ENCODE measurements at places on chromosomes 7 and 10.

DNA sequence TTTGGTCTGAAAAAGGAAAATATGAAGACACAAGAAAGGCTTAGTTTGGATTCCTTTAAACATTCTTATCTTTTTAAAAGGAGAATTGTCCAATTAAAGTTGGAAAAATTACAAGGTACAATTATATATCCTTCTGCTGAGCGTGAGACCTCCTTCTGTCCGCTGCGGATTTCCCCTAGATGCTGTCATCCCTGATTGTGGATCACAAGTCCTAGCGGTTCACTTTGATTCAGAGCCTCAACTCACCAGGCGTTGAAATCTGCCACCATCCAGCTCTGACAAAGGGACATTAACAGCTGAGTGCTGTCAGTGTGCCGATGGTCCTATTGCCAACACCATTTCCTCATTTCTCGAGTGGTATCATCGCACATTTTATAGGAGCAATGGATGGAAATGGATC lies 73.1 kb upstream of the PTER start:
- DNase-seq = no peak

DNA sequence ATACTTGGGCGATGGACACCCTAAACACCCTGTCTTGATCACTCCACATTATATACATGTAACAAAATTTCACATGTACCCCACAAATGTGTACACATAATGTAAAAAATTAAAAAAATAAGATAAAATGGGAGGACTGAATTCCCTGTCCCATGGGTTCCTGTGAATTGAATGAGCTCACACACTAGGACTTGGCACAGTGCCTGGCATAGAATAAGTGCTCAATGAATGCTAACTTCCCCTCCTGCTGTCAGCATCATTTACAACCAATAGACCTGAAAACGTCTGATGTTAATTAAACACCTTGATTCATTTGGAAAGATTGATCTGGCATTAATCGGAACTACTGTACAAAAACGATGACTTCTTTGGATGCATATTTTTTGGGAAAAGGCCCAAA lies 117.3 kb upstream of the ZNF438 start:
- no peak for DNase-seq

GRCh38 chr10:3442451-3442990 lies 269.9 kb upstream of the PITRM1 start:
- no peak for DNase-seq

- no peak for DNase-seq
These were observed 190.1 kb downstream of the PRPF18 start for GRCh38 chr10:13776861-13777311.

GRCh38 chr10:110775020-110775375 lies 96.7 kb upstream of the PDCD4 start:
- no peak for DNase-seq

- peak; percentile 61 for DNase-seq
These were observed 14.5 kb downstream of the VWDE start for GRCh38 chr7:12389089-12389700.

DNA sequence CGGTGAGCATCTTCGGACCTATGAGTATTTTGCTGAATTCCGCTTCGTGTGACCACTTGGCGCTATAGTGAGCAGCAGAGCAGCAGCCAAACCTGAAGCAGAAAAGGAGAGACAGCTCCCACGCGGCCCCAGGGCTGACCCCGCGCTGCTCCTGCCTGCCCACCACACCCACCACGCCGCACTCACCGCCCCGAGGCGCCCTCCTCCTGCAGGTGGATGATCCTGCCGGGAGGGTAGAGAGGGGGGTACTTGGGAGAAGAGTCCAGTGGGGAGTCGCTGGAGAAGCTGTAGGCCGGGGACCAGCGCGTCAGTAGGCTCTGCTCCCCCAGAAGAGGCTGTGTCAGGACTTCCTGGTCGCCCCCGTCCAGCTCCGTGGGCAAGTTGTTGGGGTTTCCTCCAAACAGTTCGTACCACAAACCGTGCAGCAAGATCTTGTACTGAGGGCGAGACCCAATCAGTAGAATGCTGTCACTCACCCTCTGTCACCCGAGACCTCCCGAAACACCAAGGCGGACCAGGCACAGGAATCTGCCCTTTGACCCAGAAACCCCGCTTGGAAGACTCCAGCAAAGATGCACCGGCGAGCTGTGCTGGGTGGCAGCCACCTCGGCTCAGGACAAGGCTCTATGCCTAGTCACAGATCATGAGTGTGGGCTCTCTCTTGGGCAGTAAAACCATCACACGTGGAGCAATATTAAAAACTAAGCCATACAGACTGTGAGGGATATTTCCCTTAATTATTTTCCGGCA lies 37.6 kb downstream of the DAGLB start:
- no peak for DNase-seq

DNA sequence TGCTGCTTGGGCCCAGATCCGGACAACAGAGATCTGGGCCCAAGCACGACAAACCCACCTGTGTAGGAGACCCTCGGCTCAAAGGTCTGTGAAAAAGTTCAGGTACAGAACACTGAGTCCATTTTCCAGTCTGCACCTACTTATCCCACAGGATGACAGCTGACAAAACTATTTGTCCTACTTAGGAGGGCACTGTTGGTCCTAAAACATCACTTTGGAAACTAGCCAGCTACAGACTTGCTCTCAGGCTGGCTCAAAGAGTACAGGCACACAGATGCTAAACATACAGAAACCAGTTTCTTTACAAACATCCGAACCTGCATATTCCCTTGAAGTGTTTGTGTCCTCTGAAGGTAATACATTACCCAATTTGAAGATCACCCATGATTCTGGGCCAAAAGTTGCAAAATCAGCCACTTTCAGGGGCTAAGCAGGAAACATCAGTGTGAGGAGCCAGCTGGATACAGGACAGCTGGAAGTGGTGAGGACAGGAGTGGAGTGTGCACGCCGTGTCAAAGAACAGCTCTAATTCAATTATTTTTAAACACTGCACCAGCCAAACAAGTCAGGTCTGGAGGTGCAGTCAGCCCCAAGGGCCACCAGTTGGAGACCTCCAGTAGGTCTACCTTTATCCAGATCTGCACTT lies 88.5 kb downstream of the NOC3L start:
- DNase-seq = no peak

DNA sequence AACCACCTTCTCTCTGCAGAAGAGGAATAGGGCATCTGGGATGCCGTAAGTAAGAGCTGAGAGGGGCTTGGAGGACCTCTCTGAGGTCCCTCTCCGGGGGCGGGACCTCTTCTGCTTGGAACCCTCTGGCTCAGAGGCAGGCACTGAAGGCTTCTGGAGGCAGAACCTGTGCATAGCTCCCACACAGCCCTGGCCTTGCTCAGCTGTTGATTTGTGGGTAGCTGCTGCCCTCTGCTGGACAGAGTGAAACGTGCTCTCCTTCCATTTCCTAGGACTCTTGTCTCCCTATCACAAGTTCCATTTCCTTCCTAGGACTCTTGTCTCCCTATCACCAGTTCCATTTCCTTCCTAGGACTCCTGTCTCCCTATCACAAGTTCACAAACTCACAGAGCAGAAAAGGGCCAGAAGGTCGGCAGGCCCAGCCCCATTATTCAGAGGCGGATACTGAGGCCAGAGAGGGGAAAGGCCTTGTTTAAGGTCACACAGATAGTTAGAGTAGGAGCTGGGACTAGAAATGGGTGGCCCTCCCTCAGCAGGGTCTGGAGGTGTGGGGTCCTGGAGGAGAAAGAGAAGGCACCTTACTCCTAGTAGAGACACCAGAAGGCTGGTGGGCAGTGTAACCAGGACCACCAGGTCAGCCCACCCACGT lies 30.3 kb upstream of the GARS1 start:
- peak; percentile 91 for DNase-seq

GRCh38 chr7:17706275-17706674 lies 234.0 kb downstream of the SNX13 start:
- no peak for DNase-seq

DNA sequence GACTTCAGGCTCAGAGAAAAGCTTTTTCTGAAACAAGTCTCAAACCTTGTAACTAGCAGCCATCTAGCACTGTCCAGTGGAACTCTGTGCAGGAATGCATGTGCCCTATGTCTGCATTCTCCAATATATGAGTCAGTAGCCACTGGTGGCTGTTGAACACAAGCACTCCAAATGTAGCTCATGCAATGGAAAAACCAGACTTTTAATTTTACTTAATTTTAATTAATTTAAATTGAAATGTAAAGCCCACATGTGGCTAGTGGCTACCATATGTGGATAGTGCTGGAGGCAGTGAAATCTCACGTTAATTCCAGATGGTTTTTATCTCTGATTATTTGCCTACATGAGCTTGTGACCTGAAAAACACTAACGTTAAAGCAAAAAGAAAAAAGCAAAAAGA lies 225.1 kb downstream of the GATA3 start:
- DNase-seq = no peak

DNA sequence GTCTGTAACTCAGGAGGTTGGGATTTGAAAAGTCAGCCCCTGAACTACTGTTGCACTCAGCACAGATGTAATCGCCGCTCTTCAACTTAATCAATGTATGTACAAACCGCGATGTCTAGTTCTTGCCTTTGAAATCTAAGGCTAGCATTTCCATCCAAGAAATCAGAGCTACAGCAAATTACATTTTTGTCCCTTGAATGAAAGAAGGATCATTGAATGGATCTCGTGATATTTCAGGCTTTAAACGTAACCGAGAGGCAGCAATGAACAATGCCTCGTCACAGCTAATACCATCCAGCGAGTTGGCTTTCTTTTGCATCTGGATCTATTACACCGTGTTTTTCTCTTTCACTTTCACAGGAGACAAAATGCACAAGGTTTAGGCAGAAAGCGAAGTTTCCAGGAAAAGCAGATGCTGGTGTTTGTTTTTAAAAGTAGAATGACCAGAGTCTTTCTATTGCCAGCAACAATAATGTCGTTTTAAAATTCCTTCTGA lies 5.5 kb downstream of the SKIDA1 start:
- DNase-seq = peak; percentile 49

DNA sequence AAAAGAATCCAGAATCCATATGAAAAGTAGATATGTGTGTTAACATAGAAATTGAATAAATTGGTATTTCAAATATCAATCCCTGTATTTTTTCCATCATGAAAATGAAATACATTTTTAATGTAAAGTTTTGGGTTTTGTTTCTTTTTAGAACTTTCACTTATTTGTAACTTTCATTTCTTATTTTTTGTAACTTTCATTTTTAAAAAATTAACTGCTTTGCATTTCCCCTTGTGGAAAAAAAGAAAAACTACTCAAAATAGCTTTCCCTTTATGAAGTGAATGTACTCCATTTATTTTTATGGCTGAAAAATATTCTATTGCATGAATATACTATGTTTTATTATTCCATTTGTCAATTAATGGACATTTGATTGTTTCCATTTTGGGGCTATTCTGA lies 75.6 kb upstream of the SMNDC1 start:
- no peak for DNase-seq

DNA sequence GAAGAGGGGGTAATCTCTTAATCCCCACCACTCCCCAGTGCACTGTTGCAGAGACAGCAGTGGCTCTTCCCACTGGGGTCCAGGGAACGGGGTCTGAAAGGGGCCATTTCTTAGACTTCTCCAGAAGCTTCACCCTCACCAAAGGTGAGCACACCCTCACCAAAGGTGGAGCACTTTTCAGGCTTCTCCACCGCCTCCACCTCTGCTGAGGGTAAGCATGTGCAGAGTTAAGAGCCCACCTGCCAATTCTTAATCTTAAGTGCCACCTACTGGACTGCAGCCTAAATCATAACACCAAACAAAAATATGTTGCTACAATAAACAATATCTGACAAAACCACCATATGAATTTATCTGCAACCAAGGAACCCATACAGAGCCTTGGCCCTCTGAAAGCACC lies 27.0 kb downstream of the SNX13 start:
- DNase-seq = no peak

DNA sequence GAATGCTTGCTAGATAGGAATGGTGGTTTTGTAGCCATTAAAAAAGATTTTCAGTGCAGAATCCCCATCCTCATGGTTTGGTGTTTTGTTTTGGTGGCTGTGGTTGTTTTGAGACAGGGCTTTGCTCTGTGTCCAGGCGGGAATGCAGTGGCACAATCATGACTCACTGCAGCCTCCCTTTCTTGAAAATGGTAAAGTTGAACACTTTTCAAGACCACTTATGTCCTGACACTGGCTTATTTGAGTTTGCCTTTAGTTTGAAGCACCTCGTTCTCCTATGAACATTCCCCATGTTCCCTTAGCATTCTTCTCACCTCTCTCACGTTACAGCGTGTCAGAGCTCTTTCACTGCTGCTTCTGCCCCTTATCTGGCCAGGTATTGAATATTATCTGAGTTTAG lies 140.1 kb downstream of the LRRC4 start:
- DNase-seq = no peak

DNA sequence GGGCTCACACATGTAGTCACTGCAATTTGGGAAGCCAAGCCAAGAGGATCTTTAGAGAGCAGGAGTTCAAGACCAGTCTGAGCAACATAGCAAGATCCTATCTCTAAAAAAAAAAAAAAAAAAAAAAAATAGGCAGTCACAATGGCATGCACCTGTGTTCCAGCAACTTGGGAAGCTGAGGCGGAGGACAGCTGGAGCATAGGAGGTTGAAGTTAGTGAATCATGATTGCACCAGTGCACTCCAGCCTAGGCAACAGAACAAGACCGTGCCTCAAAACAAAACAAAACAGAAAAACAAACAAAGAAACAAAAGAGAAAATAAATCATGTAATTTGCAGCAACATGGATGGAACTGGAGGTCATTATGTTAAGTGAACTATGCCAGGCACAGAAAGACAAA lies 33.6 kb upstream of the BICC1 start:
- no peak for DNase-seq

DNA sequence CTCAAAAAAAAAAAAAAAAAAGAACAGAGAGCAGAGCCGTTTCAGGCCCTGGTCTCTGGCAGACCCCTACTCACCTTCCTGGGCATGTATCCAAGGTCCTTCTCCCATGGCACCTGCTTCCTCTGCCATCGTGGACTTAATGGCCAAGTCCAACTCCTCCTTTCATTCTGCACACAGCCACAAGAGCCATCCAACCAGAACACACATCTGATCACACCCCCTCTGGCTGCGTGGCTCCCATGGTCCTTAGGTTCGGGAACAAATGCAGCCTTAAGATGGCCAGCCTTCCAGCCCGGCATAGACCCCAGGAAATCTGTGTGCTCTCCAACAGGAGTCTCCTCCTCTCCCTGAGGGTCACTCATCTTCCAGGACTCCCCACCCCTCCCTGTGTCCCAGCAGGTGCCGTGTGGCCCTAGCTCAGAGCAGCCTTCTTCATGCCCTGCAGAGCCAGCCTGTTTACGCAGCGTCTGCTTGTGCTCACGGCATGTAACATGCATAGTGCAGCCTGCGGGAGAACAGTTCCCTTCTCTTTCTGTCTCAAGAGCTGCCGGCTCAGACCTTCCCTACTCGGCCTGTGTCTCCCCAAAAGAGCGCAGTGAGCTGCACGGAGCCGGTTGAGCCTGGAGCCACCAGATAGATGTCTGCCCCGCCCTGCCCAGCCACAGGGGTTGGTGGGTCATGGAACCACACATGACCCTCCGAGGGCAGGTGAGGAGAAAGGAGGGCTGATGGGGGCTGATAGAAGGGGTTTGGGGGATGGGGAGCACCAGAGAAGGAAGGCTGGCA lies 157.3 kb downstream of the NRF1 start:
- DNase-seq = no peak

GRCh38 chr7:5699467-5700384 lies 81.7 kb downstream of the RNF216 start:
- no peak for DNase-seq

- no peak for DNase-seq
These were observed 44.0 kb upstream of the COL1A2 start for GRCh38 chr7:94350734-94351133.

- DNase-seq = no peak
These were observed 71.2 kb downstream of the SHH start for GRCh38 chr7:155741082-155741481.

Data from erythroblast (primary cell).